Right hindlimb (tissue), 1 donor: ENCODE measurements at places on chromosomes 4 and X.

- no peak for DNase-seq
Measured at GRCh38 chr4:145341381-145341780, 140.3 kb upstream of the SMAD1 start.

GRCh38 chr4:46993075-46994006, at the start of gene GABRA4:
Gene GABRA4, minus strand, starts transcription at chr4:46993581. Its CDS starts 157 bp downstream, at chr4:46993424.
- DNase-seq = peak; percentile 30

GRCh38 chr4:74441744-74442143, 3.2 kb upstream of the AREG start:
- no peak for DNase-seq

- no peak for DNase-seq
Measured at GRCh38 chr4:121943941-121944340, 7.9 kb downstream of the TRPC3 start.

DNA sequence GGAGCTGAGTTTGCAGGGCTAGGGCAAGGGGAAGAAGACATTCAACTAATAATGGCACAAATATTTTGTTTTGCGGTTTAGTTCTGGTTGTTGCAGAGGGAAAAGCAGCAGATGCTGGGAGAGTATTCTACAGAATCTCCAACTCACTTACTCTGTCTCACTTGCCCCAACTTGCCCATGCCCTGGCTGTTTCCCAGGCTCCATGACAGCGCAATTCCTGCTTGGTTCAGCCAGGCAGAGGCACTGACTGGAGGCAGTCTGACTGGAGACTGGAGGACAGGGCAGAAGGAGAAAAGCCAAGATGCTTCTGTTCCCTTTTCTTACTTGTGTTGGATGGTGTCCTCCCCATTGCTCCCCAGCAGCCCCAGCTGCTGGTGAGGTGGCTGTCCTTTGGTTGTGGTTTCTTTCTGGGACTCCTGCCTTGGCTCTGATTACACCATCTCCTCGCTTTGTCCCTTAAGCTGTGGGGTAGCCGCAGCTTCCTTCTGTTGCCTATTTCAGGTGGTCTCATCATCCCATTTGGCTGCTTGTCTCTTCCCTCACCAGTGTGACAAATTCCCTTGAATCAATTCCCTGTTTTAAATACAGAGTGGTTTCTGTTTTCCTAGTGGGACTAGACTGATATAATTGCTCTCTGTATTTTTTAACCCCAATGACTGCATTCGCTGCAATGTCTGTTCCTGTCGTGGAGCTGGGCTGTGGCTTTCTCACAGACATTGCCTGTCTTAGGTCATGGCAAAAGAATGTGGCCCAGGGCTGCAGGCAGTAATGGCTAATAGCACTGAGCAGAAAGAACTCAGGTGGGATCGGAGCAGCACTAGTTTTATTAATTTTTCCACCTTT, 24.2 kb upstream of the RASL11B start:
- DNase-seq = no peak

DNA sequence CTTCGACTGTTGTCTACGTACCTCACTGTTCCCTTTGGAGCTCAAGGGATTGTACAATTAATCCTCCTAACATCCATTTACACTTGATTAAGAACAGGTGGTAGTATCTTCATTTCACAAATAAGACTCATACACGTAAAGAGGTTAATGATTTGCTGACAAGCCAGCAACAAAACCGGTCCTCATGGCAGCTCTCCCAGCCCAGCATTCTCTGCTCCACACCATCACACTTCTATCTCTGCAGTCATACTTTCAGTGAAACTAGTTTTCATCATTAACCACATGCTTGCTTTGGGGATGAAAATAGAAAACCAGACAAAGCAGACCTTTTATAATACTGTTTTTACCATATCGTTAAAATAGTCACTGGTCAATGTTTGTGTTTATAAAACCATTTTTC, 28.7 kb upstream of the CASK start:
- DNase-seq = no peak

GRCh38 chr4:175708739-175709138, 103.3 kb downstream of the GPM6A start:
- DNase-seq = no peak

DNA sequence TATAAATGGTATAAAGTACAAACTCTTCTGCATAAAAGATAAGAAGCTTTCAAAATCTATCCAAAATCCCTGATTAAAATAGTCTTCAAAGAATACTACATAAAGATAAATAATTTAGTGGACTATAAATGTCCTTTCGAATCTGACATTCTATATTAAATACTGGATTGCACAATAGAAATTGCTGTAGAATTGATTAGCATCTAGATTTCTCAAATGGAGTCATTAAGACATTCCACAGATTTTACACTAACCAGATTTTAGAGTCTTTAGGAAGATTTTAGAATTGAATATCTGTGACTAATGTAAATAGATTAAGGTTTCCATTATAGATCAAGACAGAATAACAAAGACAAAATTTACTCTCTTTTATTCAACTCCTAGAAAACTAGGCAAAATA, 663.9 kb downstream of the STPG2 start:
- DNase-seq = no peak

DNA sequence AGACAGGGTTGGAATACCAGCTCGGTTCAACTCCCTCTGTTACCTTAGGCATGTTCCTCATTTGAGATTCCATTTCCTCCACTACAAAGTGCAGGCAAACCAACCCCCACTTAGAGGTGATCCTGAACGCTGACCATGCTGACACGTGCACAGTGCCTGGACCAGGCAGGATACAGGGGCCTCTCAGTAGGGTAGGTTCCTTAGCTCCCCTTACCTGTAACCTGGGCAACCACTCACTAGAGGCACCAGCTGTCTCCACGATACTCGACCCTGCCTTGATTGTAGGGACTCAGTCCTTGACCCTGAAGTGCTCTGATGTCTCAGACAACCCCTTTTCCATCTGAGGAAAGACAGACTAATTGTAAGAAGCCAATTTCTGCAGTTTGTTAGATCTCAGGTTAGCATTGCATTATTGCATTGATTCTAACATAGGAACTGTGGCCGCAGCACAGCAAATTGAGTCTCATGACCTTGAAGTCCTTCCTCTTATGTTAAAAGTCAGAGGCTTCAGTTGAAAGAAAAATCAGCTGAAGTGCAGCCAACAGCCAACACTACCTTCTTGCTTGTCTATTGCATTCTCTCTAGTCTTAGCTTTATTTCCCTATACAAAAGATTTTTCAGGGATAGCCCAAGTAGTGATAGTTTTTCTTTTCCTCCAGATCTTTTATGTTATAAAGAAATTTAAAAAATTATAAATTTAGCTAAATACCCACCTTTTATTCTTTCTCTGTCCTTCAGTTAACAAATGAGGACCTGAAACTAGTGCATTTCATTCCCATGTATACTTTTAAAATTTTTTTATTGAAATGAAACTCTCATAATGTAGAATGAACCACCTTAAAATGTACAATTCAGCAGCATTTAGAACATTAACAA, 11.2 kb upstream of the C1QTNF7 start:
- DNase-seq = no peak

- DNase-seq = no peak
Measured at GRCh38 chrX:72262077-72262476, 15.0 kb downstream of the RPS4X start.

GRCh38 chr4:11549525-11549924, 120.8 kb upstream of the HS3ST1 start:
- no peak for DNase-seq

DNA sequence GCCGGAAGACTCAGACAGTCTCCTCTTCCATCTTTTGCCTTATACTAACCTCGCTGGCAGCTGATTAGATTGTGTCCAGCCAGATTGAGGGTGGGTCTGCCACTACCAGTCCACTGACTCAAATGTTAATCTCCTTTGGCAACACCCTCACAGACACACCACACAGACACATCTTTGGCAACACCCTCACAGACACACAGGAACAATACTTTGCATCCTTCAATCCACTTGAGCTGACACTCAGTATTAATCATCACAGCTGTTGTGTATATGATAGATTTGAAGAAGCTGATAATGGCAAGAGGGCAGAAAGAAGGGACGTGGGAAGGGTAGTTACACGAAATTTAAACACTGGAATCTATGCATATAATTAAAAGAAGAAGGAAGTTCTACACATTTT, 139.5 kb downstream of the ANKRD50 start:
- DNase-seq = no peak

DNA sequence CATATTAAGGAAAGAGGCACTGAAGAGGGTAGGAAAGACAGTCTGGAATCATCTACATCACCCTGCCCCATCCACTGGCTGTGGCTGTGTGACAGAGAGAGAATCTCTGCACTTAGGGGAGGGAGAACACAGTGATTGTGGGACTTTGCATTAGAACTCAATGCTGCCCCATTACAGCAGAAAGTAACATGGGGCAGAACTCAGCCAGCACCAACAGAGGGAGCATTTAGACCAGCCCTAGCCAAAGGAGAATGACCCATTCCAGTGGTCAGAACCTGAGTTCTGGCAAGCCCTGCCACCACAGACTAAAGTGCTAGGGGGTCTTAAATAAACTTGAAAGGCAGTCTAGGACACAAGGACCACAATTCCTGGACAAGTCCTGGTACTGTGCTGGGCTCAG, 37.9 kb downstream of the ZNF330 start:
- no peak for DNase-seq

GRCh38 chr4:82371497-82371896, 2.3 kb downstream of the HNRNPD start:
- no peak for DNase-seq

DNA sequence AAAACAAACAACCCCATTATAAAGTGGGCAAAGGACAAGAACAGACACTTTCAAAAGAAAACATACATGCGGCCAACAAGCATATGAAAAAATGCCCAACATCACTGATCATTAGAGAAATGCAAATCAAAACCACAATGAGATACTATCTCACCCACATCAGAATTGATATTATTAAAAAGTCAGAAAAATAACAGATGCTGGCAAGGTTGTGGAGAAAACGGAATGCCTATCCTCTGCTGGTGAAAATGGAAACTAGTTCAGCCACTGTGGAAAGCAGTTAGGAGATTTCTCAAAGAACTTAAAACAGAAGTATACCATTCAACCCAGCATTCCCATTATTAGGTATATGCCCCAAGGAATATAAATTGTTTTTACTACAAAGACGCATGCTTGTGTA, 112.5 kb downstream of the JADE1 start:
- DNase-seq = no peak

- DNase-seq = no peak
Measured at GRCh38 chr4:76582817-76583087, 147.7 kb downstream of the SHROOM3 start.

GRCh38 chr4:14850455-14851097, 151.7 kb upstream of the CPEB2 start:
- DNase-seq = no peak

DNA sequence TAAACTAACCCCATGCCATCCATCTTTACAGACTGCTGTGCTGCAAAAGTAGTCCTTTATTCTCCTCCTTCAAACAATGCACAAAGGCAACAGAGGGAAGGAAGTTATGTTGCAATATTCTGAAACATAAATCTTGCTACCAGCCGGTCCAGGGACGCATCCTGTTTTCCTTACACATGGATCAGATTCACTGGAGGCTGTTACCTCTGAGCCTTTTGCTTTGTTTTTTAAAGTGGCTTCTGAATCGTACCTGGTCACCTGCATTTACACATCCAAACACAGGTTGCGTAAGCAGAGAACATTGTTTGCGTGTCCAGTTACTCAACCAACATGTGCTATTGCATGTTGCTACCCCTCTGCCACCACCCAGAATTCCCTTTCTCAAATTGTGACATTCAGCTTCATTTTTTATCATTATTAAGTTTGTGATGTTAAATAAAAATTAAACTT, 8.8 kb downstream of the PPARGC1A start:
- no peak for DNase-seq

DNA sequence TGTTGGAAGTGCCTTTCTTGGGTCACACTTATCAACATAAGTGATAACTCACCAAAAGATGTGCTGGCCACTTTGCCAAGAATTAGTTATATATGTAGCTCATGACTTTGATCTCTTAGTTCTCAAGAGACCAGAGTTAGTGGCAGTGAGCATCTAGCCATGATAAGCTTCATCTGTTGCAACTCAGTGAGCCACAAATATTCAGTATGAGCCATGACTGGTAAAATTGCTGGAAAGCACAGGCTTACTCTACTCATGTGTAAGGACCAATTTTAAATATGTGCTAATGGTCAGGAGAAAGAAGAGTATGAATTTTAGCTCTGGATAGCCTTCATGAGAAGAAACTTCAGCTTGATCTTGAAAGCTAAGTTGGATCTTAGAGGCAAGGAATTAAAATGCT, 59.4 kb upstream of the TLL1 start:
- no peak for DNase-seq

DNA sequence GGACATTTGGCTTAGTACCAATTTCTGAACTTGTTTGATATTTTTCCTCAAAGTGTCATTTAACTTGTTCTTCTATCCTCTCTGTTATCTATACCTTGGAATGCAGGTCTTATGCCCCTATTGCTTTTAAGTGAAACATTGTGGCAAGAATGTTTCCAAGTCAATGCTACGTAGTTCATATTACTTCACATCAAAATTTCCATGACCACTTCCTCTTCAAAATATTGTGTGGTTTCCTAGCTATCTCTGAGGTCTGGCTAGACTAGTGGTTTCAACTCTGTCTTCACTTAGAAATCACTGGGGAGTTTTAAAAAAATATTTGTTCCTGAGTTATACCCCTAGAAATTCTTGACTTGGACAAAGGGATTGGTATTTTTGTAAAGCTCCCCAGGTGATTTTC, 20.2 kb upstream of the RASGEF1B start:
- no peak for DNase-seq

- no peak for DNase-seq
Measured at GRCh38 chr4:38728631-38729141, 54.1 kb downstream of the TLR10 start.

GRCh38 chr4:568962-569361, 7.1 kb downstream of the TMEM271 start:
- no peak for DNase-seq

- DNase-seq = no peak
Measured at GRCh38 chr4:98744372-98745150, 86.2 kb upstream of the TSPAN5 start.

GRCh38 chrX:68950937-68951336, 122.1 kb downstream of the EFNB1 start:
- DNase-seq = no peak

- DNase-seq = peak; percentile 56
Measured at GRCh38 chr4:147019091-147019490, 73.4 kb upstream of the TTC29 start.

DNA sequence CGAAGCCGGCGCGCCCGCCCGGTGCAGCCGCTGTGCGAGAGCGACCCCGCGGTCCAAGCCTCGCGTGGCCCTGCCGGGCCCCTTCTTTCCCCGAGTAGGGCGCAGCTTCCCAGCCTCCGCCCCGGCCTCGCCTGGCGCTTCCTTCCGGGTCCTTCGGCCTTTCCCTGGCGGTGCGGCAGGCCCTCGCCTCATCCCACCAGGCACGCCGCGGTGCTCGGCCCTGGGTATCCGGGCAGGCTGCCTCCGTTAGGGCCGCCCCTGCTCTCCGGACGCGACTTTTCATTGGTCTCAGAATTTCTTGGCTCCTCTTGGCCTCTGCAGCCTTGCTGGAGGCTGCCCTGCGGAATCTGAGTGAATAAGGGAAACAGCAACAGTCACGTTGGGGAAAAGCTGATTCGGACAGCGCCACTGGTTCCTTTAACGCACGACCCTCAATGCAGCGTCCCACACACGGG, 429 bp downstream of the UVSSA start:
- DNase-seq = peak; percentile 91

- no peak for DNase-seq
Measured at GRCh38 chr4:147336252-147336651, 144.6 kb upstream of the EDNRA start.
